ENCODE measurements at places on chromosomes 4 and X.

GRCh38 chrX:91434351-91435168 lies at the start of gene PABPC5:
Gene PABPC5 (plus strand): TSS chrX:91434839. CDS start chrX:91435578, 739 bp downstream.
- DNase-seq, result no peak

DNA sequence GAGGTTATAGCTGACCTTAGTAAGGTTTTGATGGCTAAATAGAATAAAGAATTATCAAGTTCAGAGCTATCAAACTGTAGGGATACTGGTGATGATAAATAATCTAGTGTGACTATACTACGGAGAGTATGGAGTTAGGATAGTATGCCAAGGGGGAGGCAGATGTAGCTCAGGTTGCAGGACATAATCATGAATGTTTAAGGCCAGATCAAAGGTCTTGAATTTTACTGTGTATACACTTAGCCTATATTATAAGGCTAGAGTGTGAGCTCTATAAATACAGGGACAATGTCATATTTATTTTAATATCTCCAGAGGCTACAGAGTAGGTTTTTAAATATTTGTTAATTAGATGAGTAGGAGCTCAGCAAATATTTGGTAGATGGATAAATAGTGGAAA lies 131.1 kb upstream of the STIM2 start:
- DNase-seq, result no peak

DNA sequence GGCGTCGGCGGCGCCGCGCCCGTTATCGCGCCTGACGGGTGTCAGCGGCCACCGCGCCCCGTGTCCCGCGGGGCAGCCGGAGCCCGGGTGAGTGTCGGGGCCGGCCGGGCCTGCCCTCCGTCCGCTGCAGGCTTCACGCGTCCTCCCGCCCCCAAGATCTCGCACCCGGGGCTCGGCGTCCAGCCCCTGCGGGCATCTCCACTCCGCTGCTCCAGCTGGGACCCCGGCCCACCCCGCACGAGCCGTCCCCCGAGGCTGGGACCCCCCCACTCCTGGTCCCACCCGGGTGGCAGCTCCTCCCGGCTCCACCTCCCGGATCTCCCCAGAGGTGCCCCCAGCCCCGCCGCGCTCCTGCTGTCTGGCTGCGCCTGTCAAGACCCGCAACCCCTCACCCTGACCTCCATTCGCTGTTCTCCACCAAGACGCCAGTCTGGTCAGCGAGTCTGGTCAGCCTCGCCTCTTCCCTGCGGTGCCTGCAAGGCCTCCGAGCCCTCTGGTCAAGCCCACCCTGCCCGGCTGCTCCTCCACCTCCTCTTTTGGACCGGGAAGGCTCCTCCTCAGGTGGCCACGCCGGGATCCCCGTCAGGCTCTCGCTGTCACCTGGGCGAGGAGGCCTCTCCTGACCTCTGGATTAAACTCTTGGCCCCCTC lies 66.0 kb upstream of the NKX1-1 start:
- DNase-seq, result no peak

DNA sequence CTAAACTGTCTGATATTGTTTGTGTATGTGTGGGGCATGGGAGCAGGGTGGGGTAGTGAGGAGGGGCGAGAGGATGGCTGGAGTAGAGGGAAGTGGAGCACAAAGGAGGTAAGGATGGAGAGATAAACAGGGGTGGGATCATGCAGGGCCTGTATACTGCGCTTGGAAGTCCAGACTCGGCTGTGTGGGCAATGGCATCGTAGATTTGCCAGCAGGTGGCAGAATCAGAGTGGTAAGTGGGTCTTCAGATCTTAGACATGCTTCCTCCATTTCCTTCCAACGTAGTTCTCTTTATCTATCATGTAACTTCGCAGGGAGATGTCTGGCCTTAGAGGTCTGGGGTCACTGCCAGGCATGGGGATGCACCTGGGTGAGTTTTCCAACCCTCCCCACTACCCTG lies 155.5 kb downstream of the PDGFRA start:
- no peak for DNase-seq

DNA sequence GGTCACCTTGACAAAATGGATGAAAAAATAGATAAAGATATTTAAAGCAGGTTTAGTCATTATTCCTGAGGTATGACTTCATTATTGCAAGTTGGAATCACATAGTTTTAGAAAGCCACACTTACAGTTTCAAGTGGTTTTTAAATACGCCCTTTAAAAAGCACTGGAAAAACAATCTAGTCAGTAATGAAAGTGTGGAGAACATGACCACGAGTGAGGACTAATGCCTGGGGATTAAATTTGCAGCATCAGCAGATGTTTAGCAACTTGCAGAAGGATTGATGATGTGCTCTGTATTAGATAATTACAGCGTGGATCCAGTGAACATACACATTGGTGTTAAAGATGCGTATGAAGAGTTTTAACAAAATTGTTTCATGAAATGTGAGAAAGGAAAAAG lies 5.9 kb downstream of the SPARCL1 start:
- DNase-seq, result no peak

DNA sequence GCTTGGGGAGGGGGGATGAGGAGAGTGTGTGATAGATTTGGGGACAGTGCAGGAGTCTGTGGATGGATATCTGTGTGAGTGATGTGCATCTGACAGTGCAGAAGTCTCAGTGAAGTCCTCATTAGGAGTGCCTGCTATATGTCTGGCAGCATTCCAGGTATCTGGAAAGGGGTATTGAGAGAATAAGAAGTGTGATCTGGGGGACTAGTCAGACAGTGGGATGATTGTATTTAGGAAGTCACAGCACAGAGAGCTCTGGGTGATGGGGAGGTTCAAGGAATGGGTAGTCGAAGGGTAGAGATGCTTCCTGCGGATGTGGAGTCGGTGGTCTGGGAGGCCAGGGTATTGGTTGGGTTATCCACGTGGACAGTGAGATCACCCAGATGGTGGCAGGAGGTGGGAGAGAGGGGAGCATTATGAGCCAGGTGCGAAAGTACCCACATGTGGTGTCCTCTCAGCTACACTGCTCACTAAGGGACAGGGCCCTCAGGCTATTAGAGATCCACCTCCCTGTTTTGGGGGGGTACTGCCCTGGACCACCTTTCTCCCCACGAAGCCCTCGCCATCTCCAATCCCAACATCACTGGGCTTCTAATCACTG lies 9.8 kb downstream of the MAGED2 start:
- no peak for DNase-seq

- no peak for DNase-seq
These were observed 271.9 kb downstream of the PABPC4L start for GRCh38 chr4:133929531-133930239.

GRCh38 chr4:165474784-165475705 lies 96.2 kb downstream of the CPE start:
- DNase-seq, result no peak

- DNase-seq, result no peak
These were observed 164.9 kb downstream of the DCTD start for GRCh38 chr4:182752158-182752910.
